Activated naive CD8-positive, alpha-beta T cell treated with anti-CD3 and anti-CD28 coated beads for 36 hours (primary cell): ENCODE measurements at places on chromosomes 6 and 20.

- no peak for DNase-seq
These were observed 40.7 kb downstream of the PLCB4 start for GRCh38 chr20:9109566-9109965.

DNA sequence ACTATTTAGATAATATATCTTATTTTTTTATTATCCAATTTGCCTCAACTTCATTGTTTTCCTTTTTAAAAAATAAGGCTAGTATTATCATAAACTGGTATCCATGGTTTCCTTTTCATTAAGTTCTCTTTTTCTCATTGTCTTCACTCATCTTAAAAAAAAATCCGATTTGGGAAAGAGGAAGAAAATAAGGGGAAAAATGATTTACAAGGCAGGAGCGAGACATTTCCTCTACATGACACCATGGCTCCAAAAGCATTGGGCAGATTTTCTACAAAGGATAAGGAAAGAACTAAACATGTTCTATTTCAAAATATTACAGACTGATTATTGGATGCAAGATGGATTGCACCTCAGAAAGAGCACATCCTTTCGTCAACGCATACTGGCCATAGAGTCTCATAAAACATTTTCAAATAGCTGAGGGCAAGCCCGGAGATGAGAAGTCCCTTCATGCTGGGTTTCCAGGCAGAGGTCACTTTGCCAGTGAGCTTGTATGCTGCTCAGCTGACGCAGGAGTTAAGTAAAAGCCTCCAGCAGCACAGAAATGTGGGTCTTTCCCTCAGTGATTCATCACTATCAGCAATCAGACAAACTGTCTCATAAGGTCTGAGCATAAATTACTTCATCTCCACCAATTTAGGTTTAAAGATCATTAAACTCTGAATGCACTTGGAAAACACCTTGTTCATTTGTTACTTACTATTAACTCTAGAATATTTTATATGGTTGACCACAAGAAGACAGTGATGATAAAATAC, 129.0 kb upstream of the TNFAIP3 start:
- no peak for DNase-seq

- no peak for DNase-seq
These were observed 51.0 kb upstream of the ZFP64 start for GRCh38 chr20:52242237-52243230.

DNA sequence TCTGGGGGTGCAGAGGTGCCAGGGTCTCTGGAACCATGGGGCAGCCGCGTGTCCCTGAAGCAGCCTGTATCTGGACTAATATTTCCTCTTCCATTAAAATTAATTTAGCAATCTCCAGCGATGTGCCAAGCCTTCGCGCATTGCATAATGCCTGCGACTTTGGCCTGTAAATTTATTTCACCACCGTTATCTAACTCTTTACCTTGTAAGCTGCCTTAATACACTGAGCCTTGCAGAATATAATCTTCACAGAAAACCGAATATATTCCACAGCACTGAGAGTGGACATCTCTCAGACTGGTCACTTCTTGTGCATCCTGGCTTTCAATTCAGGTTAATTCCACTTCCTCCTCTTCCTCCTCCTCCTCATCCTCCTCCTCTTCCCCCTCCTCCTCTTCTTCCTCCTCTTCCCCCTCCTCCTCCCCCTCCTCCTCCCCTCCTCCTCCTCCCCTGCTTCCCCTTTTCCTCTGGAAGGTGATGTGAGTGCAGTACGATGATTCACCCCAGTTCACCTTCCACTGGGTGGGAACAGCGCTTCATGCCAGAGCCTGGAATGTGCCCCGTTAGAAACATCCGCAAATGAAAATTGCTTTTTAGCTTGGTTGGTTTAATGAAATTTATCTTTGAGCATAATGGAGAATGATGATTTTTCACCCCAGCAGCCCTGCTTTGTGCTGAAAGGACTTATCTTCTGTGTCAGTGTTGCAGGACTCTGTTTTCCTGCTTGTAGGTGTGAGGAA, 101.4 kb downstream of the CDH4 start:
- no peak for DNase-seq

- DNase-seq, result no peak
These were observed 595 bp downstream of the EYA2 start for GRCh38 chr20:46894971-46895905.

DNA sequence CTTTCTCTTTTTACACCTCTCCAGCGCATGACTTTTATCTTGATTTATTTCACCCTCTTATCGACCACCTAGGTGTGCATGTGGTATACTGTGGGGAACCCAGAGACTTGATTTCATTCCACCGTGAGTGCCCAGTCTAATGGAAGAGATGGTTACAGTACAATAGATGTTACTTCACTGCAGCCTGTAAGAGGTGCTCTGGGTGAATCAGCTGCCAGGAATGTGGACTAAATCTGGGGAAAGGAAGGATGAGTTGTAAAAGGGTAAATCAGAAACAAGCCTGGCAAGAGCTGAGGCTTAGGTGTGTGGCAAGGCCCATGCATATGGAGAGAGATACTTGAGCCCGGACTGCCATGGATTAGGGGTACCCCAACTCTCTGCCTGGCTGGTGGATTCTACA, 7.4 kb downstream of the STK35 start:
- no peak for DNase-seq

DNA sequence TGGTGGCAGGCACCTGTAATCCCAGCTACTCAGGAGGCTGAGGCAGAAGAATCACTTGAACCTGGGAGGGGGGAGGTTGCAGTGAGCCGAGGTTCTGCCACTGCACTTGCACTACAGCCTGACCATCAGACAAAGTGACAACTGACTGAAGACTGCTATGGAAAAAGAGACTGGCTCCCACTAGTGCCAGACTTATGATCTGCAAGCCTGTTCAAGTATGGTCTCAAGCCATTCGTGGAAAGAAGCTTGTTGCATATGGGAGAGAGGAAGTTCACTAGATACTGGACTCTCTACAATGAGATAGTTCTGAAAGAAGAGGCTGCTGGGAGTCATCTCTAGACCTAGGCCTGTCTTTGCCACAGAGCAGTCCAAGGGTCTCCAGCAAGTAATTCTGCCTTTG, 26.7 kb downstream of the MDN1 start:
- peak; percentile 12 for DNase-seq

- DNase-seq, result no peak
These were observed 195.3 kb downstream of the SLC24A3 start for GRCh38 chr20:19407736-19408135.

DNA sequence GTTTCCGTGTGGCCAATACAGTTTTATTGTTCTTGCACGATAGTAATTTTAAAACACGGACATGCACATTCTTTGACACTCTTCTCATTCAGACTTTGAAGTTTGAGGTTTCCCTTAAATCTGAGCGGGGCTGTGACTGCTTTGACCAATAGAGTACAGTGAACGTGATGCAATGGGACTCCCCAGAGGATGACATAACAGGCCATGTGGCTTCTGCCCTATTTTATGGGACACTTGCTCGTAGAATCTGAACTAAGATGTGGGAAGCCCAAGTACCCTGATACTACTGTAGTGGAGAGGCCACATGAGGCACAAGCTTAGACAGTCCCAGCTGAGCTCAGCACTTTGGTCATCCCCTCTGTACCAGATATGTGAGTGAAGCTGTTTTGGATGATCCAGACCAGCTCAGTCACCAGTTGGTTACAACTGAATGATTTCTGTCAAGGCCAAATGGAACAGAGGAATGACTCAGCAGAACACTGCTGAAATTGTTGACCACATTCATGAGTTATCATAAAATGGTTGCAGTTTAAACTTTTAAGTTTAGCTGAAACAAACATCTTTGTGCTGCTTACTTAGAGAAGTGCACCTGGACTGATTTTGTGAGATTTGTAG, 279.4 kb downstream of the RFPL4B start:
- DNase-seq, result no peak

DNA sequence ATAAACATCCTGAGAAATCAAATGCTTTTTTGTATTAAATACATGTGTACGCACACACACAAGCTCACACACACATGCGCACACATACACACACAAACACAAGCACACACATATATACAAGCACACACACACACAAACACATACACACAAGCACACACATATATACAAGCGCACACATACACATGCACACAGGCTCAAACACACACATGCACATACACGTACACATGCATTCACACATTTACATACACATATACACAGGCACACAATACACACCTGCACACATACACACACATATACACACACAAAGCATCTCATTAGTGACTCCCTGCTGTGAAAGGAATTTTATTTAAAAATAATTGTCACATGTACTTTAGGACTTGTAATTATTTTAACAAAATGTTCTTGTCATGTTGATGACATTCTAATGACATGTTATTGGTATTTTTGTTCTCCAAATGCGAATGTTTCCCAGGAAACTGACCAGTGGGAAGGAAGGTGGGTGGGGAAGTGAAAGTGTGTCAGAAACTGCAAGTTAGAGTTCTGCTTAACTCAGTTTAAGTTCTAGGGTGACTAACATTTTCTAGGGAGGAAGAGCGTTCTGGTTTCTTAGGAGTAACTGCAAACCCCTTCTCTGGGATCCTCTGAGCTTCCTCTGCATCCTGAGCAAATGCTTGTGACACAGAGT, 113.9 kb upstream of the ZNF217 start:
- DNase-seq, result peak; percentile 31
